Stimulated activated CD4-positive, alpha-beta T cell treated with anti-CD3 and anti-CD28 coated beads, Interleukin-2, amount 100 ng/mL, for 24 hours (primary cell): ENCODE measurements at places on chromosomes 3 and 15.

DNA sequence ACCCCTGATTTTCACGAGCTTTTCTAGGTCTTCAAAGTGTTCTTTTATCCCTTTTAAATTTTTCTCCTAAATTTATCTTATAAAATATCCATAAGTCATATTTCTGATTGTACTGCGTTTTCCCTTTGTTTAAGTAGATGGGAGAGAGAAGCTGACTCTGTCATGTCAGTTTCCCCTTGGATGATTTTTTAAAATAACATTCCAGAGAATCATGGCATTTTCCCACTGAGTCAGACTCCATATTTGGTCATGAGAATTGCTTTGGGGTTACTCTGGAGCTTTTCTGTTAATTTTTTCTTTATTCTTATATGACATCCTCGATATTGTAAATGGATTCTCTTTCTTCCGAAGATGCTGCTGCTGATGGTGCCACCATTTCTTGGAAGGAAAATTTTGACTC lies 28.6 kb upstream of the UMPS start:
- DNase-seq: no peak

- no peak for DNase-seq
These were observed 43.0 kb downstream of the CDAN1 start for GRCh38 chr15:42693942-42694341.

GRCh38 chr3:142839831-142840230 lies 49.1 kb downstream of the PCOLCE2 start:
- DNase-seq: no peak

DNA sequence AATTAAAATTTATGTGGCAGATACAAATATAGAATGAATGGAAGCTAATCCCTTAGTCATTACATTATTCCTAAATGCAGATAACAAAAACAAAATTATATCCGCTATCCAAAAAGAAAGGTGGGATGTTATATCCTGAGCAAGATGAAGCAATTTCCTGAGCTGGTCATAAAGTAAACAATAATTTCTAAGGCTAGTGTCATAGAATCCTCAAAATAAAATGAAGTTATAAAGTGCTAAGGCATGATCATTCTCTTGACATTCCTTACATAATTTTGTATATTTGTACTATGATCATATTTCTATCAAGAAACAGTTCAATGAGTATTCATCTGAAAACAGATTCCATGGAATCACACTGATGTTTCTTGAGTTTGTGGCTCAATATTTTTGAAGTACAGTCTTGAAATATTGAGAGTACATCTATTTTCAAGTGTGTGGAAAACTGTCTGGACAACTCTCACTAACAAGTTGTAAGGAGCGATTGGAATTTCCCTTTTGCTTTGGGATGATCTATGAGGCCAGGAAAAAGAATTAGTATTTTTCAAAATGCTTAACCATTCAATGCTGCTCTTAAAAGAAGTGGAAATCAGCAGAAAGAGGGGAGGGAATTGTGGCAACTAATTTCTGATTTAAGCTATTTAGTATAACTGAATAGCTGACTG lies 92.4 kb downstream of the ABI3BP start:
- DNase-seq: no peak

GRCh38 chr3:95459706-95460105 lies 1354.7 kb upstream of the EPHA6 start:
- no peak for DNase-seq
